ENCODE measurements at places on chromosomes 4 and X.

GRCh38 chr4:39608451-39608850, 30.2 kb downstream of the SMIM14 start:
- no peak for DNase-seq

DNA sequence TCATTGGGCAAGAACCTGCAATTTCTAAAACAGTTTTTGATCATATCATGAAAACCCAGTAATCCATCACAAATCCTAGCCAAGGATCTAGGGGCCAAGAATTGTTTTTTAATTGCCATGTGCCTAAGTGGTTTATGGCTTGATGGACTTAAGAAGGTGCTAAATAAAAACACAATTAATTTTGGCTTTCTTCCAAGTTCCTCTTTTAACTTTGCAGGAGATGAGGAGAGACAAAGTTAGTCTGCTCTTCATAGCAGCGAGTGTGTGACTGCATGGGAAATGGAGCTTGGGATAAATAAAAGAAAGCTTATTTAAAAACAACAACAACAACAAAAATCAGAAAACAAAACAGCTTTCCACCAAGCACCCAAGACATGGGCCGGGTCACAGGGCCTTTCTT, 41.4 kb downstream of the ARHGEF9 start:
- DNase-seq = no peak

- no peak for DNase-seq
Measured at GRCh38 chr4:23822181-23822580, 67.7 kb downstream of the PPARGC1A start.

- DNase-seq = no peak
Measured at GRCh38 chr4:110640576-110640975, 17.7 kb upstream of the PITX2 start.

DNA sequence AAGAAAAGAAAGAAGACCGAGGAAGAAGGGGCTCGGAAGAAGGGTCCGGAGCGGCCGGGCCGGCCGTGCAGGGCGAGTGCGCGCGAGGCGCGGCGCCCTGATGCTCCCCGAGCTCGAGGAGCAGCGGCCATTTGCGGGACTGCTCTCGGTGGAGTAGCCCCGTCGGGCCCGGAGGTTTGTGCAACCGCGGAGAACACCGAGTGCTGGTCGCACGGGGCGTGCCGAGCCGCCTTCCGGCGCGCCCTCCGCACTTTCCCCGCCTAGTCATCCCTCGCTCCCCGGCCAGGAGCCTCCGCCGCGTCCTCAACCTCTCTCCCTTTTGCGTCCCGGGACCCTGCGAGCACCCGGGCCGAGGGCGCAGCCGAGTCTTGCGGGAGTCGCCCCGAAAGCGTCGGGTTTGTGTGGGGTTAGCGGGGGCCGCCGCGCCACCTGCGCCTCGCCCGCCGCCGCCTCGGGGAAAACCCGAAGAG, 127.4 kb downstream of the LAS1L start:
- DNase-seq = no peak

DNA sequence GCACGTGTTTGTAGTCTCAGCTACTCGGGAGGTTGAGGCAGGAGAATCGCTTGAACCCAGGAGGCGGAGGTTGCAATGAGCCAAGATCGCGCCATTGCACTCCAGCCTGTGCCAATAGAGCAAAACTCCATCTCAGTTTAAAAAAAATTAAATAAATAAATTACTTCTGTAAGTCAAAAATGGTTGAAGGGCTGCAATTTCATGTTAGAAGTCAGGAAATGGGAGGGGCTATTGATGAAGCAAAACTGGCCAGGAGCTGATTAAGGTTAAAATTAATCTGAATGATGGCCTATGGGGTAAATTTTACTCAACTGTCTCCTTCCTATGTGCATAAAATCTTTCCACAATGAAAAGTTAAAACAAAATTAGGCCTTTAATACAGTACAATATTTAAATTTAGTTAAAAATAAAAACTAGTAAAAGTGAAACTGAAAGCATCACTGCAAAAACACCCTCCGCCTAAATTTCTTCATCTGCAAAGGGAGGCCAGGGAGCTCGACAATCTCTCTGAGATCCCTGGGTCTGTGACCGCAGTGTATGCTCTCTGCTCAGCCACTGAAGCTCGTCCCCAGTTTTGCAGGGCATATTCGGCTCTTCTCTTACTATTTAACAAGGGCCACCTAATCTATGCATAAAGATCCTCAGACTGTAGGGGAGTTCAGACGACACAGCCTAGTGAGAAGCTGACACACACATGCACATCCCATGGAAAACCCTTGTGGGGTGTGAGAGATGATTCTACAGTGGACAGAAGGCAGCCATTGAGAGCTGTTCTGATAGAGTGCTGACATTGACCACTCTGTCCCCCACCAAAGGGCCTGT, 57.2 kb downstream of the IRF2 start:
- no peak for DNase-seq

- no peak for DNase-seq
Measured at GRCh38 chr4:90443231-90443630, 316.0 kb downstream of the CCSER1 start.

DNA sequence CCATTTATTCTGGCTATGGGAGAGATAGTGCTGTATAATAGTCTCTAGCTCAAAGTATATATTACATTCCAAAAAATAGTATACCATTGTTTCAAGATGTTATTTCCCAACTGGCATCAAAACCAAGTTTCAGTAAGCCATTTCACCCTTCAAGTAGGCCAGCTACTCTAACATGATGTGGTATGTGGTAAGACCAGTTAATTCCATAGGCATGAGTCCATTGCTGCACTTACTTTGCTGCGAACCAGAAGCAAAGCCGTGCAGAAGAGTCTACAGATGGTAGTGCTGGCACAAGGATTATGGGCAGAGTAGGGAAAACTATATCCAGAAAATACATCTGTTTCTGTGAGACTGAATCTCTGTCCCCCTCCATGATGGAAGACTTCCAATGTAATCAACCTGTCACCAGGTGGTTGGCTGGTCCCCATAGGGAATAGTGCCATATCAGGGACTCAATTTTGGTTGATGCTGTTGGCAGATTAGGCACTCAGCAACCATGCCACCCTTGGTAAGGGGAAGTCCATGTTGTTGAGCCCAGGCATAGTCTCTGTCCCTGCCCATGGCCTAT, 49.8 kb upstream of the HSD17B10 start:
- no peak for DNase-seq

DNA sequence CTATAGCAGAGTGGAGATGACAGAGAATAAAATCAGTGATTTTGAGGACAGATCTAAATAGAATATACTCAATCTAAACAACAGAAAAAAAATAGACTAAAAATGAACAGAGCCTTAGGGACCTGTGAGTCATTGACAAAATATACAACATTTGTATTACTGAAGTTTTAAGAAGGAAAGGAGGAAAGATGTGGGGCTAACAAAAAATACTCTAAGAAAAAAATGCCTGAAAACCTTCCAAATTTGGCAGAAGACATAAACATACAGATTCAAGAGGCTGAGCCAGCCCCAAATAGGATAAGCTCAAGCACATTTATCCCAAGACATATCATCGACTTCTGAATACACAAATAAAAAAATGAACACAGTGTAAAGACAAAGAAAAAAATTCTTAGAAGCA, 123.6 kb upstream of the INTU start:
- no peak for DNase-seq

GRCh38 chrX:15814771-15815365, 24.6 kb downstream of the ZRSR2 start:
- DNase-seq = no peak

GRCh38 chr4:3249711-3250437, 915 bp downstream of the MSANTD1 start:
- DNase-seq = peak; percentile 18

DNA sequence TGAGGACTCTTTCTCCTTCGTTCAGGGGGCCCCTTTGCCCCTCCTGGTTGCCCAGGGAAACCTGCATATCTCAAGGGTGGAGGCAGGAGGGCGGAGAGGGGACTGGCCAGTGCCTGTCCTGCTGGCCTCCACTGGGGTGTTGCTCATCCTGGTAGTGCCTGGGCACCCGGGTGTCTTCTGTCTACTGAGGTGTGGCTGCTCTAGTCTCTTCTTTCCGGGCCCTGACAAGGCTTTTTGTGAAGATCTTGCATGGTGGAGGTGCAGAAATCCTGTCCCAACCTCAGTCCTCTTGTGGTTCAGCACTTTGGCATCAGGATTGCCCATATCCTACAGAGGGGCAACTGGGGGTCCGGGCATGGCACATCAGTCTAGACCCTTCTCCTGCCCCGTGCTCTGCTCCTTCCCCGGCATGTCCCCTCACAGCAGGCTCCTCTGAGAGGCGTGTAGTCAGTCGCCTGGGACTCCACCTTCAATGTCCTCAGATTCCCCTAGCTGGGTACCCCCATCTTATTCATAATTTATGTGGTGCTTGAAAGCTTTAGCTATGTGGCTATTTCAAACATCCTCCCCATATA, 1.9 kb downstream of the CCDC110 start:
- DNase-seq = no peak

- no peak for DNase-seq
Measured at GRCh38 chr4:48639807-48640206, 140.3 kb downstream of the FRYL start.

DNA sequence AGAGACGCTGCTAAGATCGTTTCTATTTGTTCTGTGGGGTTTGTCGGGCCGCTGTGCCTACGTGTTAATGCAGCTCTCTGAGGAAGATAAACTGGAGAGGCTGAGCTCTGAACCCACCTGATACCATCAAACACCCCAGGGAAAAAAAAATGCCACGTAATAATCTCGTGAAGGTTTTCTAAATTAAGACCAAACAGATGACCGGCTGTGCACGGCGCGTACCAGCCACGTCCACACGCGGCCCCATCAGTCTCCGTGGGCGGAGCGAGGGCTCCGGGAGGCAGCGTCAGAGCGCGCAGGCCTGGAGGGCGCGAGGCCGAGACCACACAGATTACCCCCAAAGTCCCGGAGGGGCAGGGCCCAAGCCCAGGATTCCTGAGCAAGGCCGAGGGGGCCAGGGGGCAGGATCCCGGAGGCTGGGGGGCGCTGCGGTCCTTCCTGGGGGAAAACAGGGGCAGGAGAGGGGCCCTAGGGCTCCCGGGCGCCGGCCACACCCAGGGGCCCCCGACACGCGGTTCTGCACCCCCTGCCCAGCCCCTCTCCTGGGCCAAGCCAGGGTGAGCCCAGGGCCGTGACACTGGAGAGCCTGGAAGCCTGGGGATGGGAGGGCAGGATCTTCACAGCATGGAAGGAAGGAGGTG, 91.9 kb downstream of the FAM53A start:
- DNase-seq = no peak

GRCh38 chr4:20752641-20753040, 52.4 kb downstream of the PACRGL start:
- DNase-seq = no peak

GRCh38 chr4:151247395-151247794, 29.6 kb upstream of the PRSS48 start:
- no peak for DNase-seq

DNA sequence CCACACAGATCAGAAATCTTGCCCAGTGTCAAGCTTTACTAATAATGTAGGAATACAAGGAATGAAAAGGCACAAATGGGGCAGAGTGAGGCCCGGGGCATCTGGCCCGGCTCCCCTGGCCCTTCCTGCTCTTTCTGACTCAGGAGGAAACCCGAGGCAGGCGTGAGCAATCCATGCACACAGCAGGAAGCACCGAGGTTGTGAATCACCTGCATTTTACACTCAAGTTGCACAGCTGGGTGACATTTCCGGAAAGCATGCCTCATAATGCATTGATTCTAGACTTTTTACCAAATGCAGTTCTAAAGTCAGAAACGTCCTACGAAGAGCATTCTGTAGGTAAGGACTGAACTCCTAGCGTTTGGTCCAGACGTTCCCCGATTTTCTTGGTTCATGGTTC, 38.9 kb downstream of the PRIMPOL start:
- no peak for DNase-seq

GRCh38 chr4:137678796-137679195, 146.5 kb upstream of the PCDH18 start:
- no peak for DNase-seq

DNA sequence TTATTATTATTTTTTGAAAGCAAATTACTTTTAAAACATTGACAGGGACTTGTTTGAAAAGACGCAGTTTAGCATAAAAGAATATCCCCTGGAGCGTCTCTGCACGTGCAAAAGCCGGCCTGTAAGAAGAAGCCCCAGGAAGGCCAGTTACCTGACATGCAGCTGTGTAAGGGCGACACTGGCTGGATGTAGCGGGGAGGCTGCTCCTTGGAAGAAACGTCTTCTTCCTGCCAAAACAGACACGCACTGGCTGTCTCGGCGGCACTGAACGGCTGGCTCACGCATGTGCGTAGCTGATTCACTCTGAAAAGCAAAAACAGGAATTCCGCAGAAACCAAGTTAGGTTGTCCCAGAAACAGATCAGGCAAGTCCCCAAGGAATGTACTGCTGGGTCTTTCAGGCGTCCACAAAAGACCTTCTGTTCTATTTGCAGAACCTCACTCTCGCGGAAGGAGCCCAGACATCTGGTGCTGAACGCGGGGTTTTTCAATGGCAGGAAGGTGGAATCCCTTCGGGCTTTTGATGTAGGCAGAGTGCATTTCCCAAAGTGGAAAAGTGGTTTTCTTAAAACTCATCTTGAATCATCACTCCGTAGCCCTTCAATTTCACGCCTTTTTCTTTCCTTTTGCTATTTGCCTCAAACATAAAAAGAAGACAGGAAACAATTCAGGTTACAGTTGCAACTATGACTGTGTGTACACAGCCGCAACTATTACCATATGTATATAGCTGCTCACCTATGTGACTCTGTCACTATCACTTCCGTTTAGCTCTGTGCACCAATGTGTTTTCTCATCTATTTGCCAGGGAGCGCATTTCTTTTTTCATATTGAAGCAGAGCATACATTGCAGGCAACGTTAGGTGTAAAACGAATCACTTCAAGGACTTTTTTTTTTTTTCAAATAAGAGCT, 38.1 kb upstream of the ARSH start:
- DNase-seq = peak; percentile 59

- DNase-seq = no peak
Measured at GRCh38 chrX:17732138-17732783, 5.0 kb upstream of the SCML1 start.

DNA sequence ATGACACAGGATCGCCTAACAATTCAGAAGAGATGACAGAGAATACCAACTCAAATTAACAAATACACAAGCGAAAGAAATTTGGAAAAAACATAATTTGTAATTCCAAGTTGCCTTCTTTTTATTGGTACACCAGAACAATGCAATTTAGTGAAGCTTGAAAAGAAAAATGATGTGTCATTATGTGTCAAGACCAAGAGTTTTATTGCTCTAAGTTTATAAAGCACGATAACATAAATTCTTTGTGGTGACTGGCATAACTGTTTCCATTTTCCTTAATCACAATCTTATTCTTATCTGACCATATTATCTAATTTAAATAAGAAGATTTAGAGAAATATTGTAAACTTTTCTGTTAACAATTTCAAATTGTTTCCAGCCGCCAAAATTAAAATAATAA, 273.2 kb upstream of the TECRL start:
- DNase-seq = no peak

DNA sequence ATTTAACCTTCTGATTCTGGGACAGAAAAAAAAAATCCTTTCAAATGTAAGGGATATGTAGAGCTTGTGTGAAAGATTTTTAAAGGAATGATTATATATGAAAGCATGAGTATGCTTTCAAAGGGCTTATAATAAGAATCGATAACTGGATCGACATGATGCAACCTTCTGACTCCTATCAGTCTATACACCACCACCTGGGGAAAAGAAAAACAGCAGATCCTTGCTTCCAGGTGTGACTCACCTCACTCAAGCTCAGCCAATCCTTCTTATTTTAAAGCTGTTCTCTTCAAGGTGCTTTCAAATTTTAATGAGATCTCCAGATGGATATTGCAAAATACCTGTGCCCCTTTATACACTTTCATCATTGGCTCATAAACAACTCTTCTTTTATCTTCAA, 102.1 kb upstream of the EDNRA start:
- no peak for DNase-seq
